T-helper 2 cell (primary cell): ENCODE measurements at places on chromosomes 2 and 18.

- DNase-seq = no peak
These were observed 12.1 kb downstream of the CAPN14 start for GRCh38 chr2:31205186-31205585.

GRCh38 chr18:64167408-64167925, 18.6 kb upstream of the LINC00305 start:
- DNase-seq = no peak

GRCh38 chr2:88188748-88189147, 18.6 kb downstream of the THNSL2 start:
- no peak for DNase-seq

GRCh38 chr2:213934560-213934959, 476.3 kb upstream of the VWC2L start:
- DNase-seq = no peak
